Activated naive CD8-positive, alpha-beta T cell treated with anti-CD3 and anti-CD28 coated beads, Interleukin-2, amount 50 U/mL, for 16 hours (primary cell): ENCODE measurements at places on chromosomes 2 and 18.

DNA sequence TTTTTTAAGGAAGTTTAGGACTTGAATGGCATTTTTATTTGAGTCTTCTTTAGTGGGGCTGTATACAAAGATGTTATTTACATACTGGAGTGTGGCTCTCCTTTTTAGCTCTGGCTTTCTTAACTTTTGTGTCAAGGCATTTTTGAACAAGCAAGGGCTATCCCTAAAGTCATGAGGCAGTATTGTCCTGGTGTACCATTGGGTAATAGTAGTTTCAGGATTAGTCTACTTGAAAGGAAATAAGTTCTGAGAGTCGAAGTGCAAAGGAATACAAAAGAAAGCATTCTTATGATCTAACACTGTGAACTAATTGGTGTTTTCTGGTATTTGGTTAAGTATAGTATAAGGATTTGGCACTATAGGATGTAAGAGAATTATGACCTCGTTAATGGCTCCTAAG lies 1.9 kb upstream of the CYP27A1 start:
- no peak for DNase-seq

DNA sequence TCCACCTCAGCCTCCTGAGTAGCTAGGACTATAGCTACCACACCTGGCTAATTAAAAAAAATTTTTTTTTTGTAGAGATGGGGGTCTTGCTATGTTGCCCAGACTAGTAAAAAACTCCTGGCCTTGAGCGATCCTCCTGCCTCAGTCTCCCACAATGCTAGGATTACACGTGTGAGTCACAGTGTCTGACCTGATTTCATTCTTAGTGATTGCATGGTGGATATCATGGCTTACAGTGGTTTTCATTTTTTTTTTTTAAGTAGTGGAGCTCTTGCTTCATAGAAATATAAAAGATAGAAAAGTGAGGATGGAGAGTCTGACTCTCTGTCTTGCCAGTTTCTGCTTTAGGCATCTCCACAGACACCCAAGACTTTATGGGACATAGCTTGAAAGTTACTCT lies 83.6 kb downstream of the CDC42EP3 start:
- no peak for DNase-seq

DNA sequence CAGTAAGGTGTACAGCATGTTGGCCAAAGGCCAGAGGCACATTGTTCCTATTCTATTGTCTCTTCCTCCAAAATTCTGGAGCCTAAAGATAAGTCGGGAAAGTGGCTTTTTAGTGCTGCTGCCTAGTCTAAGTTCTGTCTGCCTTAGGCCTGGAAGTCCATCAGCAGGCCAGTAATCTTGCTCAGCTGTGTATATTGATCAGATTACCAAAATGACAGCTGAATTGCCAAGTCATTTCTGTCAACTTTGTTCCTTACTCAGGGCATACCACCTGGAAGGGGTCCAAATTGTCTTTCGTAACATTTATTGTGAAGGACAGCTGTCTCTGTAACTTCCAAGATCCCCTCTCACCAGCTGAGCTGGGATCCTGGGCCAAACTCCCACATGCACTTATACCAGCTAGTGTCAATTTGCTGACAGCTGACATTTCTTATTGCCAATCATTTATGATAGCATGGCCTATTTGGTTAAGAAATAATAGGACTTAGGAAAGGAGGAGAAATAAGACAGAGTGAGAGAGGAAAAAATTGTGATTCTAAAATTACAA lies 116.8 kb upstream of the FSHR start:
- DNase-seq: no peak

GRCh38 chr2:69138247-69138772 lies 125.3 kb downstream of the ANTXR1 start:
- DNase-seq: no peak

DNA sequence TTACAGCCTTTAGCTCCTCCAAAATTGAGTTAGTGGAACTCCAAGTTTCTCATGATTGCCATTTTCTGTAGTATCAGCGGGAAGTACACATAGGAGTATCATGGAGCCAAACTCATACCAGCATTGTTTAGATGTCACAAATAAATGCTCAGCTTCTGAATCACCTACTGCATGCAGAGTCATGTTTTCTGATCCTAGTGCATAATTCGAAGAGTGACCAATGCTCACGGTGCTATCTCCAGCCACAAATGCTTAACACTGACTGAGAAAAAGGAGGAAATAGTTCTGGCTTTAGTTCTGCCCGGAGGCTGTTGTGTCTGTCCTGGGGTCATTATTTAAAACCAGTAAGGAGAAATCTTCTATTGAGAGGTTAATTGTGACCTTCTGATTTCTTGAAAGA lies 45.4 kb upstream of the LRATD1 start:
- no peak for DNase-seq

GRCh38 chr2:182506606-182507005 lies 79.8 kb upstream of the PDE1A start:
- DNase-seq: no peak

DNA sequence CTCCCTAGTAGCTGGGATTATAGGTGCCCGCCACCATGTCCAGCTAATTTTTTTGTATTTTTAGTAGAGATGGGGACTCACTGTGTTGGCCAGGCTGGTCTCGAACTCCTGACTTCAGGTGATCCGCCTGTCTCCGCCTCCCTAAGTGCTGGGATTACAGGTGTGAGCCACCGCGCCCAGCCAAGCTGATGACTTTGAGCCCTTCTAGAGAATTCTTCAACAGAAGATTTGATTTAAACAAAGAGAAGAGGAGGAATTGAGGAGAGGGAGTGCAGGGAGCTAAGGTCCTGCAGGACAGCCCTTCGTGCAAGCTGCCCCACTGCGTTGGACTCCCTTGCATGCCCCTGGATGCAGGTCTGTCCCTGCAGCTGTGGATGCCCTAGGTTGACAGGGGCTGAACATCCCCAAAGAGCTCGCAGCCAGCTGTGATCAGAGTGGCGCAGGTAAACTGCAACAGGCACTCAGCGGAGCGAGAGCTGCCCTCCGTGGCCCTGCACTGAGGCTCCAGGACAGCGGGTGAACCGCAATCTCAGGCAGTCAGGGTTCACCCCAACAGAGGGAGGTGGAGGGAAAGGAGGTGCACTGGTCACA lies 13.7 kb downstream of the ADRA2B start:
- no peak for DNase-seq

DNA sequence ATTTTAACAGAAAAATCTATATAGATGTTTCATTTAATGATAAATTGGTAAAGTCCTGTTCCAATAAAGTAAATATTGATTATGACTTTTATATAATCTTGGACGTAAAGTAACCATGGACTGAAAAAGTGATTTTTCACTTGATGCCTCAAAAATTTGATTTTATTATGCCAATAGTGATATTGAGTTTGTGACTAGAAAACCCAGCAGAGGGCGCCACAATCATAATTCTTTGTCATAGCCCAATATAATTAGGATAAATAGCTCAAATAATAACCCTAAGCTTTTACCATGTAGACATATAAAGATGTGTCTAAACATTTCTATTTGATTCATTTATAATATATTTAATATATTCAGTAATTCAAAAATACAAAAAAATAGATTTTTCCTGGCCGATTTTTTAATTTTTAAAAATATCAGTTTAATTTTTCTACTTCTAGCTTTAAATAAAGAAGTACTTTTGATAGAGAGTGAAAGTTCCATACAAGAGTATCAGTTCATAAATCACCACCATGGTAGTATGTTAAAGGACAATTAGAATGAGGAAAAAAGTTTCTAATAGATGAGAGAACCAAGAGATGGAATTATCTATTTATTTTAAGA lies 30.7 kb downstream of the CAMKMT start:
- DNase-seq: peak; percentile 21

- DNase-seq: no peak
Observed at GRCh38 chr18:62554061-62554815, 31.4 kb downstream of the ZCCHC2 start.

DNA sequence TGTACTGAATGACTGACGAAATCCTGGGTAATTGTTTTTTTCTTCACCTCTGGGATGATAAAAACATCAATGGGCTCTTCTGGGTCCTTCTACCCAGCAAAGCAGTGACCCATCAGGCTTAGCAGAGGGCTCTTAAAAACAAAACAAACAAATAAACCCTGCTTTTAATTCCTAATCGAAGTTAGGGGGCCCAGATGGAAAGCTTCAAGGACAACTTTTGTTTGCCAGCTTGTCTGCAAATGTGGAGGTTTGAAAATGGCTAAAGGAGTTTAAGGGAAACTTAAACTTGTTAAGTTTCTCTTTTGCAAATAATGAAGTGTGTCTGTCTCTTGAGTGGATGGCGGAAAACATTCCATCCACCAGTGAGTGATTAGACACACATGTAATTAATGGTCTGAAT lies 327.2 kb downstream of the SATB2 start:
- DNase-seq: no peak

DNA sequence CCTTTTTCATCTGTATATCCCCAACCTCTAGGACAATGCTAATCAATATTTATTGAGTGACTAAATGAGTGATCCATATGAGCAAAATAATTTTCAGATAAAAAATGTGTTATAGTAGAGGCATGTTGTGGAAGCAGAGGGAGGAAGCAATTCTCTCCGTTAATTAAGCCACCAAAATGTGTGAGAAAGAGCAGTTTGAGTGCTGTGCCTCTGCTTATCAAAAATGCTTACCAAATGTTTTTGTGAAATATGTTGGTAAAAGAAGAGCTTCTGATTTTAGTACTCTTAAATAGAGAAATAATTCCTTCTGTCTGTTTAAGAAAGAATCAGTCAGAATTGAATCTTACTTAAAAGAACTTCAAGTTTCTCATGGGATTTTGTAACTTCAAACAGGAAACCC lies 90.3 kb downstream of the DTNA start:
- DNase-seq: no peak

DNA sequence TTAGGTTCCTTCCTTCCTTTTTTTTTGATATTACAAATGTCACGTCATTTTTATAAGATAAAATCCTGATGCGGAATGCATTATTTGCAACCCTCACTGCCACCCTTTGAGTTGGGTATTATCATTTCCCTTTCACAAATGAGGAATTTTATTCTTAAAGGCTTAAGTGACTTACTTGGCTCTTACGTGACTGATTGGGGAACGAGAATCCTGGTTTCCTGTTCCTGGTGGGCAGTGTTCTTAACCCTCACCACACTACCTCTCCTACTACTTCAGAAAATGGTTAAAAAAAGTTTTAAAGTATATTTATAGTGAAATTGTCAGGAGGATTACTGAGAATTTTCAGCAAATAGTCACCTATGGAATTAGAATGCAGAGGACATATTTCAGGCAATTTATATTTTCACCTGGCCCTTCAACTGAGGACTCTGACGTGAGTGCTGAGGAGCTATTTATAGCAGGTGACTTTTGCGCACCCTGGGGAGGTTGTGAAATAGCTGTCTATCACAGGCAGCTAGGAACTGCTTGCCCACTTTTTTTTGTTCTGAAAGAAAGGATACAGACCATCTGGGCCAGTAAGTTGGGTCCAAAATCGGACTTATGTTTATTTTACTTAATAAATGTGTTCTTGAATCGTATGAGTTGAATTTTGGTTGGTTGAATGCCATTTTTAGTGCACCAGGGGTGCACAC lies 18.7 kb upstream of the RASGRP3 start:
- no peak for DNase-seq

GRCh38 chr2:130371723-130372054 lies 15.8 kb downstream of the PTPN18 start:
- no peak for DNase-seq

- DNase-seq: no peak
Observed at GRCh38 chr2:130966775-130967490, 126.3 kb downstream of the FAM168B start.

DNA sequence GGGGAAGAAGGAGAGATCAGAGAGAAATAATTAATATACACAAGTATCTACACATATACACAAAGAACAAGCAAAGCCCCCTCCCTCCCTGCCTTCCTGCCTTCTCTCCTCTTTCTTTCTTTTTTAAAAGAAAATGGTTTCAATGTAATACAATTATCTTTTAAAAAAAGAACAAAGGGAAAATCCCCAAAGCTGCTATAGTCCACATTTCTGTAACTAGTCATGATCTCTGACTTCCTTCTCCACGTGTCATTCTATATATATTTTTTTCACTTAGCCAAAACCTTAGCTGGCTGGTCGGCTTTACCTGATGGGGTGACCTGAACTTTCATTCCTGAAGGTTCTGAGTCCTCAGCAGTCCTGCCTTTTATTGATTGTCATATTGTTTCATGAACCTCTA lies 44.3 kb downstream of the MAP3K20 start:
- no peak for DNase-seq

- no peak for DNase-seq
Observed at GRCh38 chr2:156896294-156896693, 361.2 kb upstream of the GALNT5 start.

GRCh38 chr2:25981596-25982272 lies 563 bp downstream of the KIF3C start:
- DNase-seq: no peak

DNA sequence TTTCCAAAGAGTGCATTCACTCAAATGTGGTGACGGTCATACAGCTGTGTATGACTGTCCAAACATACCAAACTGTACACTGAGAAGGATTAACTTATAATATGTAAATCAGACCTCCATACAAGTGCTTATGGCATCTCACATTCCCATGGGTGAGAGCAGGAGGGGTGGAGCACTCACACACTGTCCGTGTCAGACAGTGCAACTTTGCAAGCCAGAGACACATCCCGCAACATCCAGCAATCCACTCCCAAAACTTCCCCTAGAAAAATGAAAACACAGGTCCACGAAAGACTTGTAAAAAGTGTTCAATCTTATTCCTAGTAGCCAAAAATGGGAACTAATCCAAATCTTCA lies 36.4 kb downstream of the FAM168B start:
- no peak for DNase-seq

DNA sequence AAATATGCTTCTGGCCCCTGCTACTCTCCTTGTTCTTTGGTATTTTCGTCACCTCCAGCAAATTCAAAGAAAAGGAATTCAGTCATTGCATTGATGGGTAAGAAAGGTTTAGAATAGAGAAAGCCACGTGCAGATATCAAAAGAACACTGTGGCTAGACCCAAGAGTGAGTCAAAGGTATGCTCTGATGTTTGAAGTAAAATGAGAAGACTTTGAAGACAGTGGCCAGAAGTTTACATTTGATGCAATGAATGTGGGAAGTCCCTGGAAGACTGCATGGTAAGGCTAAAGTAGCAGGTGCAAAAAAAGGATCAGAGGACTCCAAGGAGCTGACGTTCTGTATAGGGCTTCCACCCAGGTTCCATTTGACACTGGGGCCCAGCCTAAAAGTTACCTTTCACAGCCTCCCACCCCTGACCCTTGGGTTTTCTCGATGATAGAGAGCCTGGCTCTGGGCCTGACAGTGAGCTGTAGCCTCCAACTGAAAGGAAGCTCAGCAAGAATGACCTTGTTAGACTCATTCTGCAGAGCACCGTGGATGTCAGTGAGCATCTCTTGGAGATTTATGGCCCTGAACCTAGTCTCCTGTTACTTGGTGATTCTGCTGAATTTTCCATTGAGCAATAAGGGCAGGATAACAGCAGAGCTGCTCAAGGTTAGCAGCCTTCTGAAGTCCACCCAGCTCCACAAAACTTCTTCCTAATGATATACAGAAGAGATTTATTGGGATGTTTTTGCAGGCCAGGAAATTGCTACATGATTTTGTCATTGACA lies 223.7 kb upstream of the RBBP8 start:
- DNase-seq: no peak

GRCh38 chr2:56681659-56682396 lies 498.0 kb downstream of the CCDC85A start:
- no peak for DNase-seq
